Stimulated activated CD8-positive, alpha-beta memory T cell treated with anti-CD3 and anti-CD28 coated beads, Interleukin-7, amount 100 ng/mL, for 1 hour (primary cell): ENCODE measurements at places on chromosomes 6 and 20.

GRCh38 chr20:32907886-32908285 lies 49.2 kb downstream of the EFCAB8 start:
- no peak for DNase-seq

DNA sequence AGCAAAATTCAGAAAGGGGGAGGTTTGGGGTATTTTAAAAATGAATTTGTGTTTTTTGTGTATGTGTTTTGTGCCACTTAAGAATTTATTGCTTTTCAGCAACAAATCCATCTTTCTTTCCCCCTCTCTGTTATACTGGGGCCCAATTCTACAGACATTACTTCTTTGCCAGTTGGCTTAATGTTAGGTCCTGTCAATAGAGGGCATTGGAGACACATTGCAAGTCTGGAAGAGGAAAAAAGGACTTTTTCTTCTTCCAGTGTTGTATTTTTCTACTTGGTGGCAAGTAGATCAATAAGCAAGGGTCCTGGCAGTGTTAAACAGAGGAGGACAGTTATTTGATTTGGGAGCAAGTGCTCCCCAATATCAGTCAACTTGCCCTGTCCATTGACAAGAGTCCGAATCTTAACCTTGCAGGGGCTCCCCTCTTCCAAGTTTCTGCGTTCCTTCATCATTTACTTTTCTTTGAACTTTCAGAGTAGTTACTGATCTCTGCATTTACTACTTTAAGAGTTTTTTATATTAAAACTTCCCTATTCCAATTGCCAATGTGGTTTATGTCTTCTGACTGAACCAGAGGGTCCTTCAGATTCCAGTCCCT lies 23.4 kb downstream of the SCML4 start:
- DNase-seq: no peak

GRCh38 chr20:9367746-9368145 lies 146.6 kb upstream of the LAMP5 start:
- DNase-seq: no peak

DNA sequence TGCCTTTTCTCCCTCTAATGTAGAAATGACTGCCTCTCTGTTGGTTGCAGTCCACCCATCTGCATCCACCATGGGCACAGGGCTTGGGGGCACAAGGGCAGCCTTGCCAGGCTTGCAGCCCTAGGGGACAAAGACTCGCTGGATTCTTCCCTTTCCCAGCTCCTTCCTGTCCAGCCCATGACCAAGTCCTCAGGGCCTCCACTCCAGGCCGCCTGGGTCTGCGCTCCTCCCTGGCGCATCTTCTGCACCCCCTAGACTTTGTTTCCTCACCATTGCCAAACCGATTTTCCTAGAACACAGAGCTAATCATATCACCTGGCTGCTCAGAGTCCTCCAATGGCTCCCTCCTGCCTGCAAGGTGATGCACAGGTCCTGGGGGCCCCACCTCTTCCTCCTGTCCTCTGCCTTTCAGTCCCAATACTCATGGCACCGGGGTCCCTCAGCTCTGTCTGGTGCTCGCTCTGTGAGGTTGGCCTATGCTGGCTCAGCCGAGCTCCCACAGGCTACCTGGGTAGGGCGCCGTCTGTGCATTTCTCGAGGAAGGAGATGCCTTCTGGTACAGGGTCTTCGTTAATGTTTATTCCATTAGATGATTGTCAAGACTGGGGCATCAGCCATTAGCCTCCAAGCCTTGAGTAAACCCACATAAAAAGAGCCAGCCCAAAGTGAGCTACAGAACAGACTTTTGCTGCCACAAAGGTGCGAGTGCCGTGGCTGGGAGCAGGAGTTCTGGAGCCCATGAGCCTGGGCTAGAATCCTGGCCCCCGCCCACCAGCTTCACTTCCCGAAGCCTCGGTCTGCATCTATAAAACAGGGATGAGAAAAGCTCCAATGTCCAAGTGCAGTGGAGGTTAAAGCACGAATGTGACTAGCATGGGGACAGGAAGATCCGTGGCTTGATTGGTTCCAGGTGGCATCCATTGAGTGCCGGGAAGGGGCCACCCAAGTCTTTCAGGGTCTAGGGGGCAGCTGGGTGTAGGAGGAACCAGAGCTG lies 17.7 kb downstream of the PSMG4 start:
- DNase-seq: no peak

DNA sequence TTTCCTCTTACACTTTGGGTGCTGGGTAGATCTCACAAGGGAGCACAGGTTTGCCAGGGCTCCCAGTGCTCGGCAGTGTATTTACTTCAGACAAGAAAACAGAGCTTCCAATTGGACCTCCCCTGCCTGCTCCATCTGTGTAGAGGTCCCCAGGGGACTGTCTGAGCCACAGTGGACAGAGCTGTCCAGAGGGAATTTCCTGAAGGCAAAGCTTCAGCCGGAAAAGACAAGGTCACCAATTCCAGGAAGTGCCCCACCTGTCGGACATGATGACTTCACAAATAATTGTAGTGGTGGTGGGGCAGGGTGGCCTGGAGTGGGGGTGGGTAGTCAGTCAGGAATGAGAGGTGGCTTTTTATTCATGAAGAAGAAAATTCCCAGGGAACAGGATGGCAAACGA lies 18.6 kb downstream of the ADGRF5 start:
- no peak for DNase-seq

- DNase-seq: no peak
These were observed 60.9 kb upstream of the RBM24 start for GRCh38 chr6:17220040-17220910.

DNA sequence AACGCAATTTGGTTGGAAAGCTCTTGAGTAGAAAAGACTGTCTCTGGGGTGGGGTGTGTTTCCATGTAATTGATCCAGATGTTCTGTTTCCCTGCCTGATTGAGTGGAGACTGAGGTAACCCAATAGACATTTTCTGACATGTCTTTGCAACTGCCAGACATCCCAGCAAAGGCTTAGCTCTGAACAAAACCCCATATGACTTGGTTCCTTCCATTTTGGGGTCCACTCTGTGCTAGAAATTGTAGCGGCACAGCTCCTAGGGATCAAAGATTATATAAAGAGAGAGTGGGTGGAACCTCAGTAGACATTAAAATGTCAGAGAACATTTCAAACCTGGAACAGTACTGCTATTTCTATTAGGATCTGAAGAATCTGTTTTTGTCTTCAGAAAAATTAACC lies 189.3 kb downstream of the EDN1 start:
- no peak for DNase-seq

DNA sequence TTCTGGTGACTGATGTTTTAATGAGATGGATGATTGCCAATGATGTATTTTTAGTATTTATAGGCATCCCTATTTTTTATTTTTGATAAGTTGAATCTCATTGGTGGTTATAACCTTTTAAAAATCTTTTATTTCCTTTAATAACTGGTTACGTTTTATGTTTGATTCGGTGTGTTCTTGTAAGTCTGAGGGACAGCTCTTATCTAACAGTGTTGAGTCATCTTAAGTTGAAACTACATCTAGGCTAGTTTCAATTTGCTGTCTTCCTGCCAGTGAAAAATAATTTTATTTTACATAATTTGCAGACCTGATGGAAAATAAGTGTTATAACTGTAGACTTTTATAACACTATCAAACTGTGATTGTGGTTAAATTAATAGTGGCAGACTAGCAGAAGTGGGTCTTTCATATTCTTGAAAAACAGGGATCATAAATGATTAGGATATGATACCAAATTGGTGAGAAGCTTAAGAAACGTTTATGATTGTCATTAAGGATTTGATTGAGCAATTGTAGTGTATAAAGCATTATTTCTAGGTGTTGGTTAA lies 4.6 kb downstream of the AFDN start:
- no peak for DNase-seq

GRCh38 chr6:169990095-169991030 lies 238.9 kb downstream of the ERMARD start:
- DNase-seq: no peak

- DNase-seq: no peak
These were observed 17.1 kb upstream of the IGF2R start for GRCh38 chr6:159951772-159952171.

DNA sequence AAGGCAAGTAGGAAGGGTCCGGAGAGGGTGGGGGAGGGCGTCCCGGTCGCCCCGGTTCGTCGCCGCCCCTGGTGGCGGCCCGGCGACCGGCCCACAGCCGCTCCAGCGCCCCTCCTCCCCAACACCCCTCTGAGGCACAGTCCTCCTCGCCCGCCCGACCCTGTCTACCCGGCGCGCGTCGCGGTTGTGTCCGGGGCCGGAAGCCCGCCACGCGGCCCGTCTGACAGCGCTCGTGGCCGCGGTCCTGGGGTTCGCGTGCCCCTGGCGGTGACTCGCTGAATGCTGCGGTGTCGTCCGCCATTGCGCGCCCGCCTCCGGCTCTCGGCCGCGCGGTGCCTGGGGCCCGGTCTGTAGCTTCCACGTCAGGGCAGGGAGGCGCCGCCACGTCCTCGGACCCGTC lies 335.3 kb upstream of the DEFB115 start:
- DNase-seq: no peak

DNA sequence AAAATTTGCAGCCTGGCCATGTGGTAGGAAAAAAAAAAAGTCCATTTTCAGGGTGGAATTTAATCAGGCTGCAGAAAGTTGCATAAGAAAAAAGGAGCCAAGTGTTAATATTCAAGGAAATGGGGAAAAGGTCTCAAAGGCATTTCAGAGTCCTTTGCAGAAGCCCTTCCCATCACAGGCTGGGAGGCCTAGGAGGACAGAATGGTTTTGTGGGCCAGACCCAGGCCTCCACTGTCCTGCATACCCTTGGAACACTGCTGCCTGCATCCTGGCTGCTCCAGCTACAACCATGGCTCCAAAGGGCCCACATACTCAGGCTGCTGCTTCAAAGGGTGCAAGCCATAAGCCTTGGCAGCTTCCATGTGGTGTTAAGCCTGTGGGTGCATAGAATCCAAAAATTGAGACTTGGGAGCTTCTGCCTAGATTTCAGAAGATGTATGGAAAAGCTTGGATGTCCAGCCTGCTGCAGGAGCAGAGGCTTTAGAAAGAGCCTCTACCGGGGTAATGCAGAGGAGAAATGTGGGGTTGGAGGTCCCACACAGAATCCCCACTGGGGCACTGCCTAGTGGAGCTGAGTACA lies 239.0 kb upstream of the STXBP5 start:
- DNase-seq: no peak
